8988T (cell line): ENCODE measurements at places on chromosomes 16 and 17.
A peak's percentile ranks its signal among the peaks of the same experiment; 100 is the strongest.

- no peak for DNase-seq
Observed at GRCh38 chr17:16358394-16358793, 5.1 kb upstream of the CENPV start.

DNA sequence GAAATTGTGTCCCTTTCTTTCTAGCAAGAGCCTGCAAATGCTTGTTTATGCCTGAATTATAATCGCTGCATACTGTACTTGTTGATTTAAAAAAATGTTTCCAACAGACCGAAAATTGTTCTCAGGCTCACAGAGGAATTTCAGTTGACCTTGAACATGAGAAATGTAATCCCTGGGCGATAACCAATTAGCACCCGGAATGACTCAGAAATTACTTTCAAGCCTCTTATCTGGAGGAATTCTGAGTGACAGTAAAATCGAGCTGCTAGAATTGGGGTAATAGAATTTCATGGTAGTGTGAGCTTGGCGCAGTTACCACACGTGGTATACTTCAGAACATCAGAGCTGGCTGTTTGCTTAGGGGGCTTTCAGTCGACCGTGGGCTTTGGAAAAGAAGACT lies 139.1 kb upstream of the CACNG3 start:
- DNase-seq, result no peak

- no peak for DNase-seq
Observed at GRCh38 chr16:71855937-71856662, 10.3 kb downstream of the ATXN1L start.

GRCh38 chr16:83992624-83993023 lies 24.6 kb downstream of the NECAB2 start:
- no peak for DNase-seq

- DNase-seq, result no peak
Observed at GRCh38 chr16:8251727-8252126, 338.6 kb downstream of the TMEM114 start.

DNA sequence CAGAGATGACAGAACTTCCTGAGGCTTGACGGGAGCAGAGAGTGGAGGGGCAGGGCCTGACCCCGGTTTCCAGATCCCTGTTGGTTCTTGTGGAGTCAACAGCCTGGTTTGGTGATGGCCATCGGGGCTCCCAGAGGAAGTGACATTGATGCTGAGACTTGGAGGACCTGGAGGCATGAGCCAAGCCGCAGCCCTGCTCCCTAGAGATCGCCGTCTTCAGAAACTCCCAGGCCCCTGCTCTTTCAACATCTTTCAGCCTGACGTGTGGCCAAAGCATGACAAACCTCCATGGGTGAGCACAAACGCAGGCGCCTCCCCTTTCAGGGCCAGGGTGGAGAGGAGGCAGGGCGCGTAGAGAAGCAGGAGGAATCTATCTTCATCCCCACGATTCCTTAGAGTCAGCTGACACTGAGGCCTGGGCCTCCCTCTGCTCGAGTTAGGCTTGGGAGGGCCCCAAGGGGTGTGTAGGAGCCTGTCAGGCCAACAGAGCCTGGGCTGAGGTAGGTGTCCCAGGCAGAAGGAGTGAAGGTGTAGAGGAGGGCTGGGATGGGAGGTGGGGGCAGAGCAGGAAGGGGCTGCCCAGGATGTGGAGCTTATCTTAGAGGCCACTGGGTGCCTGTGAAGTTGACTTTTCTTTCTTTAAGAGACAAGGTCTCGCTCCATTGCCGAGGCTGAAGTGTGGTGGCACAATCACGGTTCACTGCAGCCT lies 56.1 kb upstream of the MED9 start:
- DNase-seq, result no peak

- no peak for DNase-seq
Observed at GRCh38 chr17:74049167-74049966, 154.1 kb upstream of the RPL38 start.

DNA sequence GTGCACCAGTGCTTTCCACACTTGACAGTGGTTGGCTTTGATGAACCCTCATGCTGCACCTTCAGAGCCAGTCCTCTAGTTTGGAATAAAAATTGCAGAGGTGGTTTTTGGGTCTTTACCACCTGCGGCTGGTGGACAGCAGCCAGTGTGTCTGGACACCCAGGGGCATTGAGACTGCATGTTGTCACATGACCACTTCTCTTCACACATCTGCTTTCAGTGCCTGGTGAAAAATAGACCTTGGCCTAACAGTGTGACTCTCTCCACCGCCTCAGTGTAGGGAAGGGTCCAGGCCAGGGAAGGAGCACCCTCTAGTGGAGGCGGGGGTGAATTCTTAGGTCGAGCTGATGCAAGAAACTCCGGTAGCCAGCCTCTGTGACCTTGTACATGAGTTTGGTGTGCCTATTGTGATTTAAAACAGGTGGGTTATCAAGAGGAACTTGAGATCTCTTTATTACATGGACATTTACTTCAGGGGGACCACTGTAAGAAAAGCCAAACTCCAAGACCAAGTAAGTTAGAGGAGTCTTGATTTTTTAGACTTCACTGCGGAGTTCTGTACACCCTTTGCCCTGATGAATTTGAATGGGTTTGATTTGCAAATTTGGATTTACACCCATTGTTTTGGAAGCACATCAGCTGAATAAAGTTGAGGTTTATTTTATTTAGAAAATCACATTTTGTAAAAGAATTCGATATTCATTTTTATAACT lies 17.9 kb downstream of the GOSR2 start:
- peak; percentile 55 for DNase-seq

DNA sequence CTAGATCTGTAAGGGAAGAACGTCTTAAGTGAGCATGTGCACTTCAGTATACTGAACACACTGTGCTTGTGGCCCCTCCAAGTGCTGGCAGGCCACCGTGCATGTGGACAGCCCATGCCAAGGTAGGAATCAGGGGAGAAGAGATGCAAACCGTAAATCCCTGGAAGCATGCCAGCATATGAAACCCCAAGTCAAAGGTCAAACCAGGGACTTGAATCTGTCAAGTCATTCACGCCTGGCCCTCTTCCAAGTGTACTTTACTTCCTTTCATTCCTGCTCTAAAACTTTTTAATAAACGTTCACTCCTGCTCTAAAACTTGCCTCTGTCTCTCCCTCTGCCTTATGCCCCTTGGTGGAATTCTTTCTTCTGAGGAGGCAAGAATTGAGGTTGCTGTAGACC lies 2.8 kb upstream of the ATXN2L start:
- DNase-seq, result no peak

GRCh38 chr16:71746442-71747046 lies 22.0 kb upstream of the PHLPP2 start:
- peak; percentile 45 for DNase-seq

- DNase-seq, result no peak
Observed at GRCh38 chr17:20281860-20282259, 185.5 kb downstream of the LGALS9B start.

GRCh38 chr16:57529391-57530103 lies 6.8 kb downstream of the CCDC102A start:
- DNase-seq, result peak; percentile 41

DNA sequence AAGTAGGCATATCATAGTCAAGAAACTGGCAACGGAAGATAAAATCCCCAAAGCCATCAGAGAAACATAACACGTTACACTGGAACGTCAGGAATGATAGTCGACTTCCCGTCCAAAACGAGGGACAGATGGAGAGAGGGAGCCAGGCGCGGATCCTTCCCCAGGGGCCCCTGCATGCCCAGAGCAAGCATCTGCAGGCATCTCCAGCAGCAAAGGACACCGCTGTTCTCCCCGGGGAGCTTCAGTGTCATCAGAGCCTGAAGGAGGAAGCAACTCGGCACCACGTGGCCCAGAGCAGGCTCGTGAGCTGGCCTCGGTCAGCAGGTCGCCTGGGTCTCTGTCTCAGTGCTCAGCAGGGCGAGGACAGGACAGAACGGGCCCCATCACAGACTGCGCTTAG lies 50.1 kb downstream of the LMF1 start:
- DNase-seq, result no peak

GRCh38 chr17:73586921-73587602 lies 57.2 kb downstream of the SDK2 start:
- DNase-seq, result peak; percentile 48

DNA sequence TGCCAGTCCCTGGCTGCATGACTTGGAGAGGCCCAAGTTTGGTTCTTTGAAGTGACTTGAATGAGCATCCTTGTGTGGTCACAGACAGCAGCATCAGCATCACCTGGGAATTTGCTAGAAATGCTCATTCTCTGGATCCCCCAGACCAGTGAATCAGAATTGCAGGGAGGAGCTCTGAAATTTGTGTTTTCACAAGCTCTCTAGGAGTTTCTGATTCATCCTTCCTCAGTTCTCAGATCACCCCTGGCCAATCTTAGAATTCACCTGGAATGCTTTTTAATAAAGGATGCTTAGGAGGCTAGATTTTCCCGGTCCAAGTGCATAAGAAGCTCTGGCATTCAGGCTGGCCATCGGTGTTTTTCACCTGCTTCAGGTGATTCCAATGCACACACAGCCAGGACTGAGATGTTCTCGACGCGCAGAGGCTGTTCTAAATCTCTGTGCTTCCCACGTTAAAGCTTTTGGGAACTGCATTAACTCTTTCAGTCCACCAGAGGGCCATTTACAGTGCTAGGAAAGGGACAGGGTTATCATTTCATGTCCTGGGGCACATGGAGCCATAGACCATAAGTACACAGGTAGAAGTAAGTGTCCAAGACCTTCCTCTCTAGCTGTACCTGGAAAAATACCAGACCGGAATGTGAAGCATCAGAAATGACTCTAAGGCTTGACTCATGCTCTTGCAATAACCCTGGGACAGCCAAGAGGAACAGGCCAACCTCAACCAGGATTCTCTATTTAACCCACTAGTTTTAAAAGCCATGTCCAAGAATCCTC lies 85.7 kb upstream of the XYLT1 start:
- DNase-seq, result no peak

GRCh38 chr17:73592501-73592961 lies 51.7 kb downstream of the SDK2 start:
- no peak for DNase-seq

DNA sequence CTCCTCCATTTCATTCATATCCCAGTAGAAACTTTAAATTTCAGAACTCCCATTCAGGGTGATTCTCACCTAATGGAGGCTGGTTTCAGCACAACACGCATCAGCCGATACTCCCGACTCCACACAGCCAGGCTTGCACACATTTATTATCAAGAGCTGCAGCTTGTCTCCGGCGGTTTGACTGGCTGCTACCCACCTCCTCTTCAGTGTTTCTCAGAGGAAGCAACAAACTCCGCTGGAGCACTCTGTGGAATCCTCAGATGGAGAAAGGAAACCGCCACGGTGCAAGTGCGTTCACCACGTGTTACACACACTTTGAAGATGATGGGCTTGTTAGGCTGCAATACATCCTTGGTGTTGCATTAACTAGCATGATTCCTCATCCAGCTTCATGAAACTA lies 39.7 kb upstream of the NUDT7 start:
- DNase-seq, result no peak

DNA sequence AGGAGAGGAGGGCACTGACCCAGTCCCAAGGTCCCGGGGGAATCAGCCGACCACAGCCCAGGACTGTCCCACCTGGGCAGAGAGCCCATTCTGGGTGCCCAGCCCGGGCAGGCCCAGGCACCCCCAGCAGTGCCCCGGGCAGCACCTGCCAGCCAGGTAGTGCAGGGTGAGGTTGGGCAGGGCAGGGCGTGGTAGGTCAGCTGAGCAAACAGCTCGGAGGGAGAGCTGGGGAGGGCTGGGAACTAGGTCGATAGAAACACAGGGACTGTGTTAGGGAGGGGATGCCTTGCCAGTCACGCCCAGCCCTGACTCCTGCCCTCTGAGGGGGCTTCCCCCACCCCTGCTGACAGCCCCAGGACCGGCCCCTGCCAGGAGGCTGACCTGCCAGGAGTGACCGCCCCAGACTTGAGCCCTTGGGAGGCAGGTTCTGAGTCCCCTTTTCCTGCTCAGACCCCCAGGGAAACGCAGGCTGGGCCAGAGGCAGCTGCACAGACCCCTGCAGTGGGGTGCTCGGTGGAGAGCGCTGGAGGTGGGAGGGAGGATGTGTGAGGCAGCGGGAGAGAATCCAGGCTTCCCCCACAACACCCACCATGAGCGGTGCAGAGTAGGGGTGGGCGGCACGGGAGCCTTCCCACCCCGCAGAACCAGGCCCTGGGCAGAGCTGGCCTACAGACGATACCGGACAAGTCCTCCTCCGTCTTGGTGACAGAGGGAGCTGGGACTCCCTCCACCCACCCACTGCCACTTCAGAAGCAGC lies 4.7 kb downstream of the HS3ST6 start:
- no peak for DNase-seq

DNA sequence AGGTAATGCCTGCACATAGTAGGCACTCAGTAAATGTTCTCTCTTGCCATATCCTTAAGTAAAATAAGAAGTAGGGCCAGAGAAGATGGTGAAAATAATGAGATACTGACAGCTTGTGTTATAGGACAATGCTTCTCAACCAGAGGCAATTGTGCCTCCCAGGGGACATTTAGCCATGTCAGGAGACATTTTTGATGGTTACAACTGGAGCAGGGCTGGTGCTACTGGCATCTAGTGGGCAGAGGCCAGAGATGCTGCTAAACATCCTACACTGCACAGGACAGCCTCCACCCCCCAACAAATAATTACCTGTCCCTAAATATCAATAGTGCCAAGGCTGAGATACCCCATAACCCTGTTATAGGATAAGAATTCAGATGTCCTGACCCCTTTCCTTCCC lies 1.7 kb downstream of the RAD51D start:
- no peak for DNase-seq

DNA sequence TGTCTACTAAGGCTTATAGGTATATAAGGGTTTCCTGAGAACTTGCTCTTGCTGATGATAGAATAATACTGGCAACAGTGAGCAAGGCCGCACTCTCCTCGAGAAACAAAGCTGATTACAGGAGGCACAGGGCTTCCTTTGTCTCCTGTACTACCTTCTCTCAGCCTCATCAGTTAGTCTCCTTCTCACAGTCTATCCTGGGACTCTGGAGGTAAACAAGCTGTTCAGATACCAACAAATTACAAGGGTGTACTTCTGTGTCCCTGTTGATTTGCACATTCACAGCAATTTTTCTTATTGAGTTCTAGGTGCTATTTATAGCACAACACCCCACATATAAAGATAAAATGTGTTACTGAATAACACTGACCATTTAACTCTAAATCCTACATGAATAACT lies 98.7 kb downstream of the TRIM37 start:
- no peak for DNase-seq
